ENCODE measurements at places on chromosomes 11 and 22.

- DNase-seq = no peak
Measured at GRCh38 chr22:39308614-39309363, 10.6 kb downstream of the RPL3 start.

GRCh38 chr11:15654451-15654850 is 539.7 kb downstream of the INSC start:
- DNase-seq = no peak

GRCh38 chr22:29635734-29636357 is 32.4 kb downstream of the NF2 start:
- peak; percentile 43 for DNase-seq

DNA sequence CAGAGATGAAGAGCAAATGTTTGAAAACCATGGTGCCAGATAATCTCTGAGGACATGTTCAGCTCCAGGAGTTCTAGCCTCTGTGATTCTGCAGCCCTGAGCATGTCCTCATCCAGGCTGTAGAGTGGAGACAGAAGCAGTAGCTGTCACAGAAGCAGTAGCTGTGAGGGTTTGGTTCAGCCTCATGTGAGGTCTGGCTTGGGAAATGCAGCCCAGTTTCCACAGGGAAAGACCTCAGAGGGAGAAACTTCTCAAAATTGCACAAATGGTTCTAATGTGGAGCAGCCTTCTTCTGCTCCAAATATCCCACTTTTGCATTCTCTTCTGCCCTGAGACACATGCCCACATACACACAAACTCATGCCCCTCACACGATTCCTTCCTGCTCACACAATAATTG is 48.4 kb downstream of the DBX1 start:
- no peak for DNase-seq

GRCh38 chr11:60703374-60703773 is 4.0 kb downstream of the MS4A8 start:
- DNase-seq = no peak

GRCh38 chr11:61499816-61500491 is 8.6 kb upstream of the LRRC10B start:
- DNase-seq = no peak

- peak; percentile 31 for DNase-seq
Measured at GRCh38 chr11:126307706-126308105, 3.8 kb downstream of the DCPS start.

All from COR-L47 (cell line).